ENCODE measurements at places on chromosomes 5 and 9.

GRCh38 chr5:127330116-127330515 is 39.5 kb downstream of the MEGF10 start:
- DNase-seq = no peak

DNA sequence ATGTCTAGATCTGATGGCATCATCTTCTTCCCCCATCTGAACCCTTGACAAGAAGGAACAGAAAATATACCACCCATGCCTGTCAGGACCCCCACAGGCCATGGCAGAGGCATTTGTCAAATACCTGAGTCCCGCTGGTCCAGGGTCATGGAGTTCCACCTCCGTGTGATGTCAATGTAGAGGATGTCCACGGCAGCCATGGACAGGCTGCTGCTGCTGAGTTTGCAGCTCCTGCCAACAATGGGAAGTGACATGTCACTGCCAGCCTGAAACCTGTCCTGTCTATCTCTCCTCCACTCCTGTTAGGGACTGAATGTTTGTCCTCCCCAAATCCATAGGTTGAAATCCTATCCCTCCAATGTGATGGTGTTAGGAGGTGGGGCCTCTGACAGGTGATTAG is 208.8 kb downstream of the DAB2IP start:
- no peak for DNase-seq

DNA sequence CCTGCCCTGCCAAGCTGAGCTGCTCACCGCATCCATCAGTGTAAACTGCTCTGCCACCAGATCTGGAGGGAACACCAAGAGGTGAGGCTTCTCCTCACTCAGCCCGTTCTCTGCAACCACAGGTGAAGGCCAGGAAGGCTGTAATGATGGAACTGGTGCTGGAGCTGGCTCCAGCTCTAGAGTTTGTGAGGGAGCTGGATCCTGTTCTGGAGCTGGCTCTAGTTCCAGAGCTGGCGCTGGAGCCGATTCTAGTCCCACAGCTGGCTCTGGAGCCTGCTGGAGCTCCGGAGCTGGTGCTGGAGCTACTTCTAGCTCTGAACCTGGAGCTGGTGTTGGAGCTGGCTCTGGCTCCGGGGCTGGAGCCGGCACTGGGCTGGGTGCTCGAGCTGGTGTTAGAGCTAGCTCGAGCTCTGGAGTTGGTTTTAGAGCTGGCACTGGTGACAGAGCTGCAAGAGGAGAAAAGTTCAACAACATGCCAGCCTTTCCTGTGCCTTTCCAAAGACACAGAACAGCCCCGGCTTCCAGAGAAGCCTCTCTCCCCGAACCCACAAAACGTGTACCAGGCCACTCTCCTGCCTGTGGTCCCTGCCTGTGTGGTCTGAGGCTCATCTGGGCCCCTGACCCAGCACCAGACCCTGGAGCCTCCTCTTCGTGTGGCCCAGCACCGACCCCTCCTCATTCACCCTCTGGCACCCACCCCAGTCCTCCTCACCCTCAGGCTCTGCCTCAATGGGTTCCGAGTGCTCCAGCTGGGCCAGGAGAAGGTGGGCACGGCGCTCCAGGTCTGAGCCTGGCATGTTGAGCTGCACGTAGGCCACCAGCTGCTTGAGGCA is 12.9 kb downstream of the RALGDS start:
- DNase-seq = no peak

DNA sequence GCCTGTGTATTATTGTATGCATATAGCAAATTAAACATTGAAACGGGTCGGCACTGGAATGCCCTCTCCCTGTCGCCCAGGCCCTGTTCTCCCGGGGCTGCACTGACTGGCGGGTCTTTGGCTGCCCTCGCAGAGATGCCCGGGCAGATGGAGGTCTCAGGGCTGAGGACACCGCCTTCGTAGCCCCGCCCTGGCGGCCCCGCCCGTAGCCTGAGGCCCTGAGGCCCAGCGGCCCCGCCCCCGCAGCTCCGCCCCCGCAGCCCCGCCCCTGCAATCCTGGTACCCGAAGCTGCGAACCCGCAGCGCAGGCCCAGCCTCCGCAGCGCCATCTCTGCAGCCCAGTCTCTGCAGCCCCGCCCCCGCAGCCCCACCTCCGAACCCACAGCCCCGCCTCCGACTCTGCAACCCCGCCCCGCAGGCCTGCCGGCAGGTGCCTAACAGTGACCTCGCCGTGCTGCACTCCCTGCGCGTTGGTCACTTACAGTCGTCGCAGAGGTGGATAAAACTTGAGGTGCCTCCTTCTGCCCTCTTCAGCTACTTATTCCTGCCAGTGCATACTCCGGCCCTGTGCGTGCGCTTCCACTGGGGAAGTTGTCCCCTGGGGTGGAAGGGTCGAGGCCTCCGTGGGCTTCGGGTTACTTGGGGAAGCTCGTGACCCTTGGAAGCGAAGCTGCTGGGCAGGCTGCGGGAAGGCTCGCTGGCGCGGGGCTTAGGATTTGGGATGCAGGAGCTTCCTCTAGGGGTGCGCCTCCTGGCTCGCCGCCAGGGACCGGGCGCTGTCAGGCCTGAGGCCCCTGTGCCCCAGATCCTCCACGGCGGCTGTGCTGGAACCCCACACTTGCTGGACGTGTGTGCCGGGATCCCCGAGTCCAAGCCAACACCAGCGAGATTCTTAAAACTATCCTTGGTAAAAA is 72.3 kb downstream of the ICE1 start:
- peak; percentile 69 for DNase-seq

DNA sequence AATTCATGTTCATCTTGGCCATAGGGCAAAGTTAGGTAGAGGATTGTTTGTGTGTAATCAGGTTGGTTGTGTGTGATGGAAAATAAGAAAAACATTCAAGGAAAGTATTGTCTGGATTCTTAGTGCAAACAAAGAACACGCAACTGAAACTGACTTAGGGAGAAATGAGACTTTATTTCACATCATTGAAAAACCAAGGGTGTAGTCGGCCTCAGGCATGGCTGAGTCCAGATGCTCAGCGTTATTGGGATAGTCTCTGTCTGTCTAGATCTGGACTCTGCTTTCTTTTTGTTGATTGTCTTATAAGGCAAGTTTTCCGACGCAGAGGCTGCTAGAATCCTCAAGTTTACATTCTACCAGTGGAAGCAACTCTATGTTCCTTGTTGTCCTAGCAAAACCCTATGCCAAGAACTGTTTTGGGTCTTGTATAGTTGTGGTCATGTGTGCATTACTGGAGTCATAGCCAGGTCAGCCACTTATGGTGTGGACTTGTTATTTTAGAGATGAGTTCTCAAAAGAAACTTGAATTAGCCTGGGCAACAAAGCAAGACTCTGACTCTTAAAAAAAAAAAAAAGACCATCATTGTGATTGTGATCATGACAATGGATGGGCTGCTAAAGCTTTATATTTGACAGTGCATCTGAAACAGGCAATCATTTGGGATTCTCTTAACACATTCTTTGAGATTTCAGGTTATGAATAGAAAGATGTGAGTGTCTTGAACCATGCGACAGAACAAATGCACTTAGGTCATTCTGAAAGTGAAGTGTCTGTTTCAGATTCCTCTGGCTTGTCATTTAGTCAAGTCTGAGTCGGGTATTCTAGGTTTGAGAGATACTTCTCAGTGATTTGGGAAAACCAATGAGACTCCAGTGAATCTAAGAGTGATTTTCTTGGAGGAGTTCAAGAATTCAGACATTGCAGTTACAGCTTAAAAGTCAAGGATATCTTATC is 82.6 kb downstream of the DOCK2 start:
- DNase-seq = no peak

DNA sequence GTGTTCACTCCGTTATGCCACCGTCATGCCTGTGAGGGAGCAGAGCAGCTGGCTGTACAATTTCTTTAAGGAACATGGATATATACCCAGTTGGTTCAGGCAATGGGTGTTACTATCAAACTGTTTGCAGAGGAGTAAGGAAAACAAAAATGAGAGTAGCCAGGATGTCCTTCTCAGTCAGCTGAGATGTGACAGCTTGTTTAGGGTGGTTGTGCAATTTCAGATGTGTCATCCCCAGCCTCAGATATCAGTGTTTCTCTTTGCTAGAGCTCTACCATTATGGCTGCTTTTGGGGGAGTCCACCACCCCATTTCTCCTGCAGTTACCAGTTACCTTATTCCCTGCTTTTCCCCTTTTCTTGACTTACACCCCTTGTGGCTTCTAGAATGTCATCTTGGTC is 135.2 kb upstream of the SLC24A2 start:
- DNase-seq = no peak

- DNase-seq = no peak
These were observed 248.6 kb upstream of the EFNA5 start for GRCh38 chr5:107919361-107919760.

- no peak for DNase-seq
These were observed 72.6 kb upstream of the IL12B start for GRCh38 chr5:159402856-159403255.

DNA sequence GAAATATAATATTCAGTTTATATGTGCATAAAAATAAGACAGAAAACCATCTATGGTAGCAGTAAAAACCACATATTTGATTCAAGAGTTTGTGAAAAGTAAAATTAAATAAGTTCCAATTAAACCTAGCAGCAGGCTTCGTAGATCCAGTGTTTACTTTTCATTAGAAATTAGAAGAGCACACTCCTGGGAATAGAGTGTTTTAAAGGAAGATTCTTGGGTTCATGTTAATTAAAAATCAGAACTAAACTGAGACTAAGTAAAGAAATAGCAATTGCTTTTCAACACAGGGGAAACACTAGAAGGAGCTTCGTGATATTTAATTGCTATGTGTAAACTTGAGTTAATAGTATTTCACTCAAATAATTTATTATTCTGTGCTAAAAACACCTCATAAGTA is 1097.8 kb upstream of the CDH18 start:
- no peak for DNase-seq

DNA sequence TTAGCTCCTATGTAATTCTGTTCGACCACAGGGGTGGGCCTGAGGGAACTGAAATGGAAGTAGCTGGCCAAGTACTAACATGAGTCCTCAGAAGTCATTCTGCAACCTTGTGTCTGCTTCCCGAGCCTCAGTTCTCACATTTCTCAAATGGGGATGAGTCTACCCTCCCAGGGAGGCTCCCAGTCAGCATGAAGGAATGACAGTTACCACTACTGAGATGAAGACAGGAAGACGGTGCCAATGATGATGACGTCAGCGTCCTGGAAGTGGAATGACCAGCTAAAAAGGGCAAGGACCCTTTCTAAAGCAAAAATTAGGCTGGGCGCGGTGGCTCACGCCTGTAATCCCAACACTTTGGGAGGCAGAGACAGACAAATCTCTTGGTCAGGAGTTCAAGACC is 6.8 kb downstream of the PIP5KL1 start:
- no peak for DNase-seq

DNA sequence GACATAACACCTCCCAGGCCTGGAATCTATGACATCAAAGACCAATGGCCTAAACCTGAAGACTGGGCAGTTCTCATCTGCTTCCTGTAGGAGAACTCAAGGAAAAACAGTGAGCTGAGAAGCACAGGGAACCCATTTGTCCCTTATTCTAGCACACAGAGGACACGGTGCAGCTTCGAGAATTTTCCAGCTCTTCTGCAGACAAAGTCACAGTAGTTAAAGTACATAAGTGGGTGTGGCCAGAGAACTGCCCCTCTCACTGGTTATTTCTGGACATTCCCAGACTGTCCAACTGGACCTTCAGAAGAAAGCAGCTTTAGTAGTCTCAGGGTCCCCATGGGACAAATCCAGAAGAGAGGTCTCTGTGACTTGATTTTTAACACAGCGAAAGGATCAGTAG is 114.6 kb downstream of the KLHL3 start:
- DNase-seq = no peak

DNA sequence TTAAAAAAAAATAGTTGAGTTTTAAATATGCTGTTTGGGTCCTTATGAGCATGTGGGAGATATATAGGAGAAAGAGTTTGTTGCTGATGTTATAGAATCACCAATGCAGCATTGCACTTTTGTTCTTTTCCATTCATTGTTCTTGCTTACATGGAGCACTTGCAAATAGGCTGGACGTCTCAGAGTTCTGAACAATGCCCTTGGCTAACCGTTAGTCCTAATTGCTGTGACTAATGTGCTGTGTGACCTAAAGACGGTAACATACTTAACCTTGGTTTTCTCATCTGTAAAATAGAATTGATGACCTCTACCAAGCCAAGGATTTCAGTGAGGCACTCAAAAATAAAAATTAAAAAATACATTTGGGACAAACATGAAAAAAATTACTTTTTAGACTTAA is 29.8 kb downstream of the PIK3R1 start:
- DNase-seq = no peak

DNA sequence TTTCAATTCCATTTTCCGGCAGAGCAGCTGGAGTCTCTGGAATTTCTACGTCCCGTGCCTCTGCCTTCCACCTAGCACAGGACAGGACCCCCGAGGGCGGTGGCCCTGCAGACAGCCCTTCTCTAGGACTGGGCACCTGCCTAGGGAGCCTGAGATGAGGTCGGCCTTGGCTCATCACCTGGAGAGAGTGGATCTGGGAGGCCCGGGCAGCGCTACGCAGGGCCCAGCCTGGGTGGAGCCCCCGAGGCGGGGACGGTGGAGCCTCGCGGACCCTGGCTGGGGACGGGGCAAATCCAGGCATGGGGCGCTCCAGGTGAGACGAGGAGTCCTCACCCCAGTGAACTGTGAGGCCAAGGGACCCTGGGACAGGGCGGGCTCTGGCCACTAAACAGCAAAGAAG is 114.5 kb downstream of the MTRR start:
- DNase-seq = no peak

DNA sequence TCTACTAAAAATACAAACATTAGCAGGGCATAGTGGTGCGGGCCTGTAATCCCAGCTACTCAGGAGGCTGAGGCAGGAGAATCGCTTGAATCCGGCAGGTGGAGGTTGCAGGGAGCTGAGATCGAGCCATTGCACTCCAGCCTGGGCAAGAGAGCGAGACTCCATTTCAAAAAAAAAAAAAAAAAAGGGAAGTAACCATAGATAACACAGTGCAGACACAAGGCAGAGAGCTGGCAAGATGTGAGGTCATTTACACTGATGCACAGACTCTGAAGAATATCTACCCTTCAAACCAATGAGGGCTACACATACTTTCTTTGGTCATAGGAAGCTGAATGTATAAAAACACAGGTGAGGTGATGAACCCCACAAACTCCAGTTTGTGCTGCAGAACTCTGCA is 131.9 kb downstream of the DCP2 start:
- no peak for DNase-seq

DNA sequence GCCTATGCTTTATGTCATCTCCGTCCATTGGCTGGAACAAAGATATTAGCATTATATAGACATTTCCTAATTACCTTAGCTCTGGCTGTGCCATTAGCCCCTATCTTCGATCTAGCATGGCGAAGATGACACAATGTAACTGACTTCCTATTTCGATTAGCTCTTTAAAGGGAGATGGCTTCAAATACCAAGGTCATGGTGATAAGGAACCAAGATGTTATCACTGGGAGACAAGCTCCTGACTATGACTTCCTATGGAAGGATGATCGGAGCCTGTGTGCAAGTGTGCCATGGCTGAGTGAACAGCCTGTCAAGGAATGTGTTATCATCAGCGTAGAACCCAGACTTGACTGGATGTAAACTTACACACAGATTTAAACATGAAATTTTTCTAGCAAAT is 602.1 kb downstream of the PSAT1 start:
- no peak for DNase-seq

GRCh38 chr9:6640268-6641051 is 5.1 kb downstream of the GLDC start:
- DNase-seq = no peak

GRCh38 chr9:121278477-121279261 is 10.7 kb downstream of the GSN start:
- peak; percentile 32 for DNase-seq

GRCh38 chr9:10230512-10230911 is 382.3 kb downstream of the PTPRD start:
- no peak for DNase-seq

- DNase-seq = no peak
These were observed 84.8 kb downstream of the CAMK4 start for GRCh38 chr5:111308951-111309350.
